Activated T-helper 2 cell treated with anti-CD3 and anti-CD28 coated beads, Interferon-gamma antibody, Interleukin-2, Interleukin-4, amounts not matched to agents 10 μg/mL and 5 μg/mL and 100 μg/mL, durations not matched to agents 14 hours and 24 hours and 36 hours (primary cell): ENCODE measurements at places on chromosomes 1 and 21.

- H3K4me3 ChIP-seq, result no peak overlapping the region
- H3K27me3 ChIP-seq, result no peaks in the 10 kb centered on the region
- H3K36me3 ChIP-seq, result no peaks in the 10 kb centered on the region
- no peaks in the 10 kb centered on the region for H3K4me1 ChIP-seq
Observed at GRCh38 chr21:23131177-23131576, 2133.0 kb downstream of the NCAM2 start.

DNA sequence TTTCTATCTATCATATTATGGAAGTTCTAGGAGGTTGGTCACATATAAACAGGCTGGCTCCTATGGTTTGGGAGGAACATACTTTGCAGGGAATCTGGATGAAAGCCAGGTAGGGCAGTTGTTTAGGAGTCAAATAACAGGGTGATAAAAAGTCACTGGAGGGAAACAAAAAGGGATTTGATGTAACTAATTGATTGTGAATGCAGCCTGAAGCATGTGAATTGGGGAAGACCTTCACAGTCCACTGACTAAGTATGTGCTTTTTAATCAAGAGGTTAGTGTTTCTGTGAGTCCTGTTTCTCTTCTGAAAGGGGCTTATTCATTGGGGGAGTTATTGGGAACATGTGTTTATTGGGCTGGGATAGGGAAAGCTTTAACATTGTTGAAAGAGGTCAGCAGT is 41.3 kb downstream of the HMCN1 start:
- no peaks in the 10 kb centered on the region for H3K36me3 ChIP-seq
- DNase-seq, result no peak
- H3K27ac ChIP-seq, result no peak overlapping the region
- no peaks in the 10 kb centered on the region for H3K4me1 ChIP-seq
- peaks cover 1% of the 10 kb centered on the region for H3K27me3 ChIP-seq
- no peak overlapping the region for H3K4me3 ChIP-seq

GRCh38 chr1:38283696-38284470 is 237.3 kb upstream of the POU3F1 start:
- no peak overlapping the region for H3K27ac ChIP-seq
- DNase-seq, result no peak
- no peak overlapping the region for H3K4me3 ChIP-seq
- no peaks in the 10 kb centered on the region for H3K4me1 ChIP-seq
- no peaks in the 10 kb centered on the region for H3K27me3 ChIP-seq

DNA sequence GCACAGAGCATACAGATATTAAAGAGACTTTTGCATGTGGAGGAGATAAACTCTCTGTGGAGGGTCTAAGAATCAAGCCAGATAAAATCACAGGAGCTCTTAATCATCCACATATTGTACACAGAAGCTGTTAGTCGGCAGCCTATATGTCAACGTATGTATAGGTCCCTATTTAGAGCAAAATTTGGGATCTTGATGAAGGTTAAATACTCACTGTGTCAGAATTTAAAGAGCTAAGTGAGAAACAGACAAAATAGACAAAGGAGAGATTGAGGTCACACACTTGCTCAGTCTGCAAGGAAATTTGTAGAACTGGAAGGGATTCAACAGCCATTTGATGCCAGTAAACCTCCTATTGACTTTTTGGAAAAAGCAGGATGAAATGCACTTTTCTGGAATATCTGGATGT is 4.1 kb upstream of the IRF2BP2 start:
- peak overlapping the region; percentile 18 for H3K4me3 ChIP-seq
- H3K27me3 ChIP-seq, result peaks cover 2% of the 10 kb centered on the region
- H3K36me3 ChIP-seq, result peaks cover 4% of the 10 kb centered on the region
- H3K4me1 ChIP-seq, result peaks cover 45% of the 10 kb centered on the region

GRCh38 chr1:11138029-11138428 is 38.4 kb upstream of the EXOSC10 start:
- H3K36me3 ChIP-seq, result peaks cover 30% of the 10 kb centered on the region
- H3K27me3 ChIP-seq, result no peaks in the 10 kb centered on the region
- no peak overlapping the region for H3K4me3 ChIP-seq
- no peaks in the 10 kb centered on the region for H3K4me1 ChIP-seq

DNA sequence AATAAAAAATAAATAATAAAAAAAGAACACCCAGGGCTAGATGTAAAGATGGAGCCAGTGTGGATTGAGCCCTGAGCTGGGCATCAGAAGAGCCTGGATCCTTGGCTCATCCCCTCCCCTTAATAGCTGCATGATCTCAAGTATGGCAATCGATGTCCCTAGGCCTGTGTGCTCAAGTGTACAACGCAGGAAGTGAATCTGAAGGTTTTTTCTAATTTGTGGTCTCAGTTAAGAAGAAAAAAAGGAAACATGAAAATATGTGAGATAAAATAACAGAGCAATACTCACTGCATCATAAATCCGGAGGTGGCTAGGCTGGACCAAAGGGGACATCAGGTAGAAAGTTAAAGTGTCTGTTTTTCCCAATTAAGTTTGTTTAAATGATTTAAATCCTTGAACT is 47.3 kb upstream of the SLC44A3 start:
- H3K4me1 ChIP-seq, result no peaks in the 10 kb centered on the region
- H3K4me3 ChIP-seq, result no peak overlapping the region
- H3K27me3 ChIP-seq, result peaks cover 6% of the 10 kb centered on the region
- no peak overlapping the region for H3K27ac ChIP-seq
- no peaks in the 10 kb centered on the region for H3K36me3 ChIP-seq

DNA sequence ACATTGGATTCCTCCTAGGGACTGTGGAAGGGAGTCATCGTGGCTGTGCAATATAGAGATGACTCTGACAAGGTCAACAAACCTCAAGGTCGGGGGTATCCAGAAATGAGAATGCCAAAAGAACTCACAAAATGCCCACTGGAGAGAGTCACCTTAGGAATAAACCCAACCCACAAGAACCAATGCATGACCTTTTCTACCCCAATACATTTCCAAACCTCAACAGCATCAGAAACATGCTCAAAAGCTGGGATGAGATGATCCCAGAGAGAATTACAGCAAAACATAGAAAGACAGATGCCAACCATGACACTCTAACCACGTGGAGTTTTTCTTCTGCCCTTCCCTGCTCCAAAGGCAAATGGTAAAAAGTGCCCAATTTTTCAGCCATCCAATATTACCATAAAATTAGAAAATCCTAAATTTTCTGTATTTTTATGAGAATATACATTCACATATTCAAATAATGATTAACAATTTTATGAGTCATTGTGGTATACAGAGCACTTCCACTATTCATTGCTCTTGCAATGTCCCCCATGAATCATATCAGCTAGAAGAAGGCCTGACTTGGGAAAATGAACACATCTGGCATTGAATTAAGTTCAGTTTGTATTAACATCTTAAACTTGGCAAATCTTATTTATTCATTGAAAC is 88.2 kb upstream of the PALMD start:
- no peaks in the 10 kb centered on the region for H3K36me3 ChIP-seq
- H3K27ac ChIP-seq, result no peak overlapping the region
- H3K4me1 ChIP-seq, result no peaks in the 10 kb centered on the region
- H3K27me3 ChIP-seq, result no peaks in the 10 kb centered on the region

DNA sequence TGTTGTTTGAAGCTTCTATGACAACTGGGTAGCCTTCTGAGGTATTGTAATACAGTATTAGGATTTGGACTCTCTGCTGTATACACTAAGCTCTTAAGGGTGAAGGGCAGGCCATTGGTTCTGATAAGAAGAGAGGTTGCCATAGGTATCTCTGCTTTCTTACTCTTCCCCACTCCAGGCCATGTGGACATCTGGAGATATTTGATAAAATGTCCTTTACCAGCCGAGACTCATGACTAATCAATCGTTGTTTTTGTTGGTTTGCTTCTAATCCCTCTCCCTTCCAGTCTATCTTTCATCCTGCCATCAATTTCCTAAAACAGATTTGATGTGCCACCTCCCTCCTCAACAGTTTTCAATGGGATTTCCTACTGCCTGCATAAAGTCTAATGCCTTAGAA is 64.6 kb upstream of the WDR26 start:
- peak overlapping the region; percentile 79 for H3K27ac ChIP-seq
- H3K4me3 ChIP-seq, result no peak overlapping the region
- peaks cover 62% of the 10 kb centered on the region for H3K4me1 ChIP-seq
- no peaks in the 10 kb centered on the region for H3K27me3 ChIP-seq
- DNase-seq, result no peak
- H3K36me3 ChIP-seq, result peaks cover 4% of the 10 kb centered on the region

DNA sequence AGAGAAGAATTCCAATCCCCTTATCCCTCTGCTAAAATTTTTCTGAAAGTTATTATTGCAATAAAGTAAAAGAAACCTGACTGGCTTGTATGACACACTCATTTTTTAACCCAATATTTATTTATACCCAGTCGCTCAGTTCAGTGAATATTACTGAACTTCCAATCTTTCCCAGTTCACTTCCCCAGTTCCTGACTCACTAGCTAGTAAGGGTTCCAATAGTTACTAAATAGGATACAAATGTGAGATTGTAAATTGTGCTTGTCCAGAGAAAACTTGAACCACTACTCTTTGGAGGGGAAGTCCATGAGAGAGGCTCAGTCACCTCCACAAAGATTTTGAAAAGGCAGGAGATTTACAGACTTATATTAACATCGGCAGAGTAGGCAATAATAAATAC is 31.4 kb downstream of the PRDX6 start:
- peaks cover 8% of the 10 kb centered on the region for H3K27me3 ChIP-seq
- H3K36me3 ChIP-seq, result no peaks in the 10 kb centered on the region
- no peak overlapping the region for H3K4me3 ChIP-seq

DNA sequence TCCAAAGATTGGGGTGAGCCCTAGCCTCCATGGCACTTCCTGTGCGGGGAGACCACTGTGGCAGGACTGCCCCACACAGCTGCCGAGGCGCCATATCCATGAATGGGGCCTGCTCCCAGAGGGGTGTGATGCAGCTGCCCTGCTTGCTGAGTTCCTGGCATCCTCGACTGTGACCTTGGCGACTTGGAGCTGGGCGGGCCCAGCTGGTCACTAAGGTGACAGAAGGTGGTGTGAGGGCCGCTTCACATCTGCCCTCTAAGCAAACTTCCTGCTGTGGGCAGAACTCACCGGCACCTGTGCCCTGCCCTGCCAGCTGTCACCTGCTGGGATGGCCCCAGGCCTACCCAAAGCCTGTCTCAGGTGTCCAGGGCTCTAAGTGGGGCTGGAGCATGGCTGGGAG is 9.0 kb downstream of the TMEM61 start:
- H3K4me1 ChIP-seq, result no peaks in the 10 kb centered on the region
- H3K36me3 ChIP-seq, result no peaks in the 10 kb centered on the region
- no peak overlapping the region for H3K27ac ChIP-seq
- no peak for DNase-seq

GRCh38 chr1:15454256-15454655 is 2.3 kb upstream of the CELA2A start:
- no peaks in the 10 kb centered on the region for H3K36me3 ChIP-seq
- H3K4me3 ChIP-seq, result no peak overlapping the region
- DNase-seq, result no peak
- no peaks in the 10 kb centered on the region for H3K4me1 ChIP-seq
- H3K27ac ChIP-seq, result no peak overlapping the region
- peaks cover 5% of the 10 kb centered on the region for H3K27me3 ChIP-seq

- no peaks in the 10 kb centered on the region for H3K4me1 ChIP-seq
- H3K4me3 ChIP-seq, result no peak overlapping the region
- H3K36me3 ChIP-seq, result no peaks in the 10 kb centered on the region
- no peaks in the 10 kb centered on the region for H3K27me3 ChIP-seq
- no peak for DNase-seq
Observed at GRCh38 chr21:21968810-21969209, 970.6 kb downstream of the NCAM2 start.

DNA sequence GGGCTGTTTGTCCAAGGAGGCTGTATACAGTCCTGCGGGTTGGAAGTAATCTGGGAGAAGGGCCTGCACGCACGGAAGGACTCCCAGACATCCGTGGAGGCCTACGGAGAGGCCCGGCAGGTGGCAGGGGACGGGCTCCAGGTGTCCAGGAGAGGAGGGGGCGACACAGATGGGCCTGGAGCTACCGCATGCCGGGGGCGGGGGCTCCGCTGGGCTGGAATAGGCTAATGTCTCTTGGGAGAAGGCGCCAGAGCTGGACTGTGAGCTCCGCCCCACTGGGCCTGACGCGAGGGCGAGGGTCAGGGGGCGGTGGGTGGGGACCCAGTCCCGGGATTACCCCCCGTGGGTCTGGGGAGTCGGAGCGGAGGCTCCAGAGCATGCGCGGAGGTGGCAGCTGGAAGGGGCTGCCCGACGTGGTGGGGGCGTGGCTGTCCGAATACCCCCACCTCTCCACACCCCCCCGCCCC is 659 bp downstream of the AGO1 start:
- peak; percentile 30 for DNase-seq
- H3K4me3 ChIP-seq, result peak overlapping the region; percentile 92
- H3K27ac ChIP-seq, result peak overlapping the region; percentile 73
- peaks cover 3% of the 10 kb centered on the region for H3K27me3 ChIP-seq

GRCh38 chr1:185654199-185654951 is 79.8 kb upstream of the HMCN1 start:
- peaks cover 5% of the 10 kb centered on the region for H3K4me1 ChIP-seq
- no peak overlapping the region for H3K4me3 ChIP-seq
- DNase-seq, result no peak

DNA sequence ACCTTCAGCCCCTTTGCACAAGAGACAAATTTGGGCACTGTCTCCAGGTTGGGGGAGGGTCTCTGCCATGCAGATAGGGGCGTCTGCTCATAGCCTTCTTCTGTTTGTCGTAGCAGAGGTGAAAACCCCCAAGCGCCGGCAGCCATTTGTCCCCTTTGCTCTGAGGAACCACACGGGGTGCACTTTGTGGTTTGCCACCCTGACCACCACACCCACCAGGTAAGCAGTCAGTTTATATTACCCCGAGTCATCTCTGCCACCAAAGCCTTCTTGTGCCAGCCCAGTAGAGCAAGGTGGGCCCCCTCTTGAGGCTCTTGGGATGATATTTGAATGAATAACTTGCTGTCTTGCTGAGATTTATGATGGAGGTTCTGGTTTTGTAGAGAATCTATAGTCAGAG is 111.8 kb downstream of the VPS13D start:
- DNase-seq, result no peak
- no peaks in the 10 kb centered on the region for H3K27me3 ChIP-seq
- H3K4me3 ChIP-seq, result no peak overlapping the region
- H3K36me3 ChIP-seq, result peaks cover 53% of the 10 kb centered on the region
- peaks cover 51% of the 10 kb centered on the region for H3K4me1 ChIP-seq

DNA sequence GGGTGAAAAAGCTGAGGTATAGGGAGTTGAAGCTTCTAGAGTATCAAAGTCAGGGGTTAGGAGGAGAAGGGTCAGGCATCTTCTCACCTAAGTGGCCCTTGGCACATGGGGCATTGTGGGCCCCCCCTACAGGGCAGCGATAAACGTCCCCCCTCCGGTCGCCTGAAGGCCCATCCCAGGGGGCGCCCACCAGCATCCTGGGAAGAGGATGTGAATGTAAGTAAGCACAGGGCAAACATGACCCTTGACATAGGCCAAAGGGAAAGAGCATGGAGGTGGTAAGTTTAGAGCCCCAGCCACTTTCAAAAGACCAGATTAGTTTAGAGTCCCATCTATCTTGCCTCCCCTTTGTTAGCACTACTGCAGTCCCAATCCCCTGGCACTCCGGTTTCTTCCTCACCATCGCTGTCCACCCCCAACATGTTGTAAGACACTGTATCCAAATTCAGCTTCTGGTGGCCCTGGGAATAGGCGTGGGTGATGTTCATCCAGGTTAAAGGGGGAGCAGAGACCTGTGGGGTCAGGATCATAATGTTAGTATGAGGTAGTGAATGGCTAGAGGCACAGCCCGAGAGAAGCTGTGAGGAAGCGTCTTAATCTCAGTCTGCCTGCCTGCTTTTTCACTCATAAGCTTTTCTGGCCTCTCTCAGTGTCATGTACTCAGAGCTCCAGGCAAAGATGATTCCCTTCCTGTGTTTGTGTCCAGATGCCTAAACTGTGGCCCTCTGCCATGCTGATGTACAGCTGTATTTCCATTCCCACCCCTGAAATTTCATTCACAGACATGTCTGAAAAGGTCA is 2.7 kb downstream of the ITGA10 start:
- no peak for DNase-seq
- H3K27me3 ChIP-seq, result no peaks in the 10 kb centered on the region
- H3K27ac ChIP-seq, result no peak overlapping the region
- H3K36me3 ChIP-seq, result peaks cover 10% of the 10 kb centered on the region
- H3K4me3 ChIP-seq, result no peak overlapping the region
- peaks cover 7% of the 10 kb centered on the region for H3K4me1 ChIP-seq
